ENCODE measurements at places on chromosomes 2 and 18. TPM values are rescaled to one million over a fixed set of nuclear protein-coding genes. Genes with fewer than 3 reads are reported as not detected.

RIT2 gene
- not detected for total RNA-seq

- no peaks in the 10 kb centered on the region for H3K4me1 ChIP-seq
- DNase-seq, result no peak
- no peaks in the 10 kb centered on the region for H3K36me3 ChIP-seq
- no peak overlapping the region for H3K4me3 ChIP-seq
- no peaks in the 10 kb centered on the region for H3K27me3 ChIP-seq
Measured at GRCh38 chr18:26780520-26781325, 84.8 kb downstream of the AQP4 start.

DNA sequence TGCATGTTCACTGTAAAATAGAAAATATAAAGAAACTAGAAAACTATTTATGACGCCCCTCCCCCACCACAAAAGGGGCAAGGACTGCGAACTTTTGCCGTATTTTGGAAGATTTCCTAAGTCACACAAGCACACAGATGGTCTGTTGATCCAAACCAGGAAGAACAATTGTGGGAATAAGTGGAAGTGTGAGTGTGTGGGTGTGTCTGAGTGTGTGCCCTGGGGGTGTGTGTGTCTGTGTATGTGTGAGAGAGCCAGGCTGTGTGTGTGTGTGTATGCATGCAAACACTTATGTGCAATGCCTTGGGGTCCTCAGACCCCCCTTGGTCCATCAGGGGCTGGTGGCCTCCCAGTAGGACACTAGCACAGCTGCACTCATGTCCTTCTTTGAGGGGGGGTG, 43.1 kb downstream of the HPCAL1 start:
- H3K27ac ChIP-seq, result no peak overlapping the region
- H3K4me1 ChIP-seq, result peaks cover 85% of the 10 kb centered on the region
- H3K4me3 ChIP-seq, result no peak overlapping the region
- no peaks in the 10 kb centered on the region for H3K27me3 ChIP-seq

GRCh38 chr18:22841840-22842239, 91.3 kb upstream of the RBBP8 start:
- DNase-seq, result no peak
- H3K27me3 ChIP-seq, result no peaks in the 10 kb centered on the region
- peaks cover 4% of the 10 kb centered on the region for H3K4me1 ChIP-seq
- no peak overlapping the region for H3K4me3 ChIP-seq
- H3K36me3 ChIP-seq, result no peaks in the 10 kb centered on the region

GATA6 gene
- 22.1 TPM for total RNA-seq

GRCh38 chr2:31274401-31275075, 40.6 kb downstream of the EHD3 start:
- H3K36me3 ChIP-seq, result no peaks in the 10 kb centered on the region
- no peak overlapping the region for H3K4me3 ChIP-seq
- no peak for DNase-seq
- H3K27me3 ChIP-seq, result no peaks in the 10 kb centered on the region

TRAPPC8 gene
- 47.3 TPM for total RNA-seq

DNA sequence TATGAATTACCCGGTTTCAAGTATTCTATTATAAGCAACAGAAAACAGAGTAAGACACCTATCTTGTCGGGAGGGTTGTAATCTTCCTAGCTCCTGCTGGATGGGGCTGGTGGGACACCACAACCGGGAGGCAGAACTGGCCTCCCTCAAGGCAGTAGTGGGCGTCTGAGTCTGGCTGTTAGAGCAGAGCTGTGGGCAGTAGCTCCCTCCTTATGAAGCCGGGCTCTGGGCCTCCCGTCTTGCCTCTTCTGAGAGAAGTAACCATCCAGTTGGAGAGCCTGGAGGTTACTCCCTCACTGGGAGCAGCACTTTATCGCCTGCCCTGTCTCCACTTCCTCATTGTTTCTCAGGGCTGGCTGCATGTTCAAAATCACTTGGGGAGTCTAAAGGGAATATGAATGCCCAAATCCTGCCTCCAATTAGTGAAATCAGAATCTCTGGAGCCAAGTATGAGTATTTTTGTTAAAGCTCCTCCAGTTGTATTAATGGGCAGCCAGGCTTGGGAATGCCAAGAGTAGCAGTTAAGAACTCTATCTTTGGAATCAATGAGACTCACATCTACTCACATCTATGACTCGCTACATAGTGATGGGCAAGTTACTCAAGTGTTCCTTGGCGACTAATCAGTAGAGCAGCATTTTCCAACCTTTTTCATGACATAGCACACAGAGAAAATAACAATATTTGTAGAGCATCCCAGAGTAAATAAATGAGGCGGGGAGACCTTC, 27.3 kb upstream of the NRP2 start:
- H3K27ac ChIP-seq, result no peak overlapping the region
- no peaks in the 10 kb centered on the region for H3K27me3 ChIP-seq
- H3K4me3 ChIP-seq, result no peak overlapping the region
- no peak for DNase-seq
- no peaks in the 10 kb centered on the region for H3K36me3 ChIP-seq

DNA sequence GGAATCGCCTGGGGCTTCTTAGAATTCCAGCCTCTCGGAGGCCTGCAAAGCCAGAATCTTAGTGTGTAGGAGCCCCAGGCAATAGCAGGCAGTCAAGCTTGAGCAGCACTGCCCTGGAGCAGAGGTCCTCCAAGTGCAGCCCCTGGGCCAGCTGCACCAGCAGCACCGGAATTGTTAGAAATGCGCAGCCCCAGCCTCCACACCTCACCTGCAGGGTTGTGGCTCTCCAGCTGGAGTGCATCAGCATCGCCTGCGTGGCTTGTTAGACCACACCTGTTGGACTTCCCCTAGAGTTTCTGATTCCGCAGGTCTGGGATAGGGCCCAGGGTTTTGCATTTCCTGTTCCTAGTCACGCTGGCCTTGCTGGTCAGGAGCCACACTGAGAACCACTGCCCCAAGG, 100.3 kb downstream of the ASAP2 start:
- H3K4me1 ChIP-seq, result peaks cover 31% of the 10 kb centered on the region
- no peaks in the 10 kb centered on the region for H3K27me3 ChIP-seq
- no peaks in the 10 kb centered on the region for H3K36me3 ChIP-seq
- no peak for DNase-seq
- H3K4me3 ChIP-seq, result no peak overlapping the region

TMEM200C gene
- total RNA-seq, result 0.50 TPM

DNA sequence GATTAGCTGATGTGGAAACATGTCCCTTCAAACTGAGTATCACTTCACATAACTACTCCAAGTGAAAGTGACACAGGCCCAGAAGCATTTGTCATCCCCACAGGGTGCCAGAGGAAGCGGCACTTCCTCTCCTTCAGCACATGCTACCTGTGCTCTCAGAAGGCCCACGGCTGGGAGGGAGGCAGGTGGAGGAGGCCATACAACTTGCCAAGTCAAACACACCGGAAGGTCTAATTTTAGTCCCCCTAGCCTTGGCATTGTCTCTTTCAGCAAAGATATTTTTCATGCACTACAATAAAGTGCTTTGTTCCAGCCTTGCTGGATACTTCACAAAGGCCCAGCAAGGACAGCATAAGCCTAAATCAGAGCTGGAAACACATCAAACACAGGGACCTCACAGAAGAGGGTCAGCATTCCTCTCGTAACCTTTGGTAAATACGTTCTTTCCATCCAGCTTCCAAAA, 38.0 kb downstream of the VSNL1 start:
- H3K27me3 ChIP-seq, result no peaks in the 10 kb centered on the region
- H3K4me1 ChIP-seq, result no peaks in the 10 kb centered on the region
- no peak overlapping the region for H3K4me3 ChIP-seq
- H3K27ac ChIP-seq, result no peak overlapping the region
- no peaks in the 10 kb centered on the region for H3K36me3 ChIP-seq
- DNase-seq, result no peak

VWA3B gene
- total RNA-seq, result 7.9 TPM

KYNU gene
- total RNA-seq, result 30.6 TPM

GRCh38 chr2:231692847-231693246, 15.5 kb upstream of the PTMA start:
- no peaks in the 10 kb centered on the region for H3K27me3 ChIP-seq
- H3K4me1 ChIP-seq, result no peaks in the 10 kb centered on the region
- DNase-seq, result no peak
- H3K4me3 ChIP-seq, result no peak overlapping the region
- no peaks in the 10 kb centered on the region for H3K36me3 ChIP-seq
- no peak overlapping the region for H3K27ac ChIP-seq

GRCh38 chr2:179332903-179333302, 68.3 kb upstream of the SESTD1 start:
- DNase-seq, result no peak
- no peaks in the 10 kb centered on the region for H3K36me3 ChIP-seq
- no peak overlapping the region for H3K27ac ChIP-seq
- H3K4me1 ChIP-seq, result no peaks in the 10 kb centered on the region

GRCh38 chr2:56109994-56110393, 73.8 kb upstream of the CCDC85A start:
- H3K36me3 ChIP-seq, result no peaks in the 10 kb centered on the region
- H3K4me3 ChIP-seq, result no peak overlapping the region
- DNase-seq, result no peak
- no peaks in the 10 kb centered on the region for H3K27me3 ChIP-seq
- H3K27ac ChIP-seq, result no peak overlapping the region
